ENCODE measurements at places on chromosomes 2 and 18.

DNA sequence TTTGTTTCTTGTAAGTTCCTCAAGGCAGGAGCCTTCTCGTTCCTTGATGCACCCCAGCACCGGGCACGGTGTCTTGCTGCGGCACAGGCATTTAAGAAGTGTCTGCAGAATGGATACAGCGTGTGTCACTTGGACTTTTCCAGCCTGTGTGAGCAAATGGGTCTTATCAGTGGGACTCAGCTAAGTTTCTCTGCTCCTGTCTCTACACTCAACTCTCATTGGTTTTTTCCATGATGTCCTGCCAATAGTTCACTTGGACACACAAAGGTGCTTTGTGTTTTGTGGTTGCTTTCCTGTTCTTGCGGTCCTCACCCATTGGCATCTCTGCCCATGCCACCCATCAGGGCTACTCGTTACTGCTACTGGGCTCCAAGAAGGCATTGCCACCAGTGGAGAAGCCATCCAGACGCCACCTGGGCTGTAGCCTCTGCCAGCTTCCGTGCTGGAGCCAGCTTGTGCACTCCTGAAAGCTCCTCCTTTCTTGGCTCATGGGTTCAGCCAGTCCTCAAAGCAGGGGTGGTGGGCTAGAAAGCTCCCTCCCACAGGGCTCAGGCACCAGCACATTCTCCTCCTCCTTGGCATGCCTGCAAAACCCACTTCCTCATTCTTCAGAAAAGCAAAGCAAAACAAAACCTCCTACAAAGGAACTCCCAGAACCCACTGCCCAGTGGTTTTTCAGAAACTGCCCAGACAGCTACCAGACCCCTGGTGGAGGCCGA lies 41.4 kb downstream of the IL1R2 start:
- peak; percentile 72 for DNase-seq

- DNase-seq = no peak
Observed at GRCh38 chr2:227376656-227377396, 2.3 kb downstream of the TM4SF20 start.

GRCh38 chr2:223877721-223878410 lies 40.5 kb upstream of the AP1S3 start:
- DNase-seq = no peak

DNA sequence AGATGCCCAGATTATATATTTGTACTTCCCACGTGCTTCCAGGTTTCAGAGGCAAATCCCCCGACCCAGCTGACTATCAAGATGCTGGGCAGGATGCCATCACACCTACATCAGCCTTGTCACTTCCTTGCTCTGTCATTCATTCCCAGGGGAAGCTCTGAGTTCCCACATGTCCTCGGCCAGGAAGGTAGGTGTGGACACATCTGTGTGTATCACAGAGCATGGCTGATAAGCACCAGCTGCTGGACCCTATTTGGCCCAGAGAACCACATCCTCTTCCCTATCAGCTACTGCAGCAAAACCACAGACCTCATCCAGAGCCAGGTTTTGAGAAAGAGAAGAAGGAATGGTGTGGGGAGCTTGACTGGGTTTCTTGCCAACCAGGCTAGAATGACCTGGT lies 31.9 kb upstream of the ITGA6 start:
- no peak for DNase-seq

GRCh38 chr2:20146401-20146800 lies 78.5 kb downstream of the SDC1 start:
- DNase-seq = no peak

DNA sequence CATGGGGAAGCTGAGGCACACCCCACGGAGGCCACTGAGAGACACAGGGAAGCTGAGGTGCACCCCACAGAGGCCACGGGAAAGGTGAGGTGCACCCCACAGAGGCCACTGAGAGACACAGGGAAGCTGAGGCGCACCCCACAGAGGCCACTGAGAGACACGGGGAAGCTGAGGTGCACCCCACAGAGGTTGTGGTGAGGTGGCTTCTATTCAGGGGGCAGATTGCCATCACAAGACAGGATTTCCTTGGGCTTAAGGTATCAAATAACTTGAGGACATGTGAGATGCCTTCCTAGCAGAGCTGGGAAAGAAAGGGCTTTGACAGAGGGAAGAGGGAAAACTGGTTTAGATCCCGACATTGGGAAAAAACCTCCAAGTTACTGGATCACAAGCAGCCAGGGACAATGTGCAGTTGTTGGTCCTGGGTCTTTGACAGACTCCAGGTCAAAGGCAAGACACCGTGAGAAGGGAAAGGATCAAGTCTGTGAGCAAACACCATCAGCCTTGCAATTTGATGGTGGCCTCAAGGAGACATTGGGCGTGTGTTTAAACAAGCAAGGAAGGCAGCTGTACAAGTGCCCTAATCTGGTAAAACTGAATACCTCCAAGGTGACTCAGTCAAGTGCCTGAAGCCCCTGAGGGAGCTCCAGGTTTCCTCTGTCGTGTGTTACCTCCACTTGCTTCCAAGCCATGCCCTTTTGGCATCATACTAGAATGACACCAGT lies 133.2 kb upstream of the EPAS1 start:
- DNase-seq = peak; percentile 18

DNA sequence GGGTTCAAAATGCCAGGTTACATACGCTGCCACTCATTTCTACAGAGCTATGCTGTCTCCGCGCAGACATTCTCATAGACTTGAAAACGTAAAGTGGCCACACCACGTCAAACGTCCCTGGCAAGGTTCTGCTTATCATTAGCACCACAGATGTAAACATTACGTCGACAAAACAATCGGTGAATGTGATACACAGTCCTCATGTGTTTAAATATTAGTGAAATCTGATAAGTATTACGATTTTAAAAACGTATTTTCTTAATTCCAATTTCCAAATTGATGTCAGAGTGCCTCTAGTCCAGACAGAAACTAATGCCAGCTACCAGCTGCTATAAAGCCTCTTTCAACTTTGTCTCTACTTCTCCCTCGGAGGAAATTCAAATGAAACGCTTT lies 1.2 kb downstream of the STK17B start:
- DNase-seq = peak; percentile 16

DNA sequence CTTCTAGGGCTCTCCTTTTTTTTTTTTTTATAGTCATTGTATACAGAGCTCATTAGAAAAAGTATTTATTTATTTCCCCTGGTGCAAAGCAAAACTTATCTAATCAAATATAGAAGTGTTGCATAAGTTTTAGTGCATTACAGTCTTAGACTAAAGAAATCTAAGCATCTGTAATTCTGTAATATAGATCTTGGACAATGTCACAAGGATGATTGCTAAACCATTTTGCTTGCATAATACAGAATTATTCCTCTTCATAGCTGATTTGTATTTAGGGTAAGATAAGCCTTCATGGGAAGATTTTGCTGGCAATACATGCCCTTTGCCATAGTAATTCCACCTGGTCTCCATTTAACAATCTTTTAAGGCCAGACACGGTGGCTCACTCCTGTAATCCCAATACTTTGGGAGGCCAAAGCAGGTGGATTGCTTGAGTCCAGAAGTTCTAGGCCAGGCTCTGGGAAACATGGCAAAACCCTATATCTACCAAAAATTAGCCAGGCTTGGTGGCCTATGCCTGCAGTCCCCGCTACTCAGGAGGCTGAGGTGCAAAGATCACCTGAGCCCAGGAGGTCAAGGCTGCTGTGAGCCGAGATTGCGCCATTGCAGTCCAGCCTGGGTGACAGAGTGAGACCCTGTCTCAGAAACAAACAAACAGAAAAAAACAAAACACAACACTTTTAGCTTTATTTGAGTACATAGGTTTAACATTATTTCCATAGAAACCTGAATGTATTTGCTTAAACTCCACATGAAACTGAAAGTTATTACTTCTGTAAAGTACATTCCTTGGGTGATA lies 2.2 kb upstream of the ACADL start:
- no peak for DNase-seq

- no peak for DNase-seq
Observed at GRCh38 chr18:68928762-68929675, 131.1 kb downstream of the CCDC102B start.

DNA sequence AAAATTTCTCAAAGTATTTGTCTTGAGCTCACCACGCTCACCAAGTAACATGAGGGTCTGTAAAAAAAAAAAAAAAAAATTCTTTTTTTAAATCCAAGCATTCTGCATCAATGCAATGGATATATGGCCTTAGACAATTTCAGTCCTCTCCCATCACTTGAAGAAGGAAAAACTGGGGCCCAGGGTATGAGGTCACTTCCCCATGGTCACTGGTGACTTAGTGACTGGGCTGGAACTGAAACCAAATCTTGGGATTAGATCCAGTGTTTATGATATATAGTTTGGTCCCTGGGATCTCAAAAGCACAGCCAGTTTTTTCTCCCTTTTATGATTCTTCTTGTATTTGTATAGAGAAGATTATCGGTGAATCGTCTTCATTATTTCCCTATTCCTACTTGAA lies 477.9 kb upstream of the TNP1 start:
- DNase-seq = no peak

DNA sequence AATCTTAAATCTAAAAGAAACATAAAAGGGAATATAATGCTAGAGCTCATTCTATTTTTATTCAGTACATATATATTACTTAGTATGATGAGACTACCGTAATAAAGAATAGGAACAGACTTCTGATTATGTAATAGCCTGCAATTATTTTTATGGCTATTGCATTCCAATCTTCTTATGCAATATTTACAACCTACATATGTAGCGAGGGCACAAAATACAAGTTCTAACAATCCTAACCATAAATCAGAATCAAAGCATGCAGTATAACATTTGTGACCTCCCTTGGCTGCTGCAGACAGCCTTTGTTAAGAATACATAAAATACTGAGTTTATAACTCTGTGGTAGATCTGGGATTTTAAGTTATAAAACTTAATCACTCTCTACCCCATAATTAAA lies 177.6 kb downstream of the BABAM2 start:
- no peak for DNase-seq

- no peak for DNase-seq
Observed at GRCh38 chr18:71131918-71132317, 843.1 kb downstream of the SOCS6 start.

Data from GM03348 (cell line).